Prostate gland (tissue), 2 donors: ENCODE measurements at places on chromosomes 1 and 21.
A peak's percentile ranks its signal among the peaks of the same experiment; 100 is the strongest.

GRCh38 chr1:16026723-16027484, 5.1 kb downstream of the CLCNKA start:
- DNase-seq, result no peak

DNA sequence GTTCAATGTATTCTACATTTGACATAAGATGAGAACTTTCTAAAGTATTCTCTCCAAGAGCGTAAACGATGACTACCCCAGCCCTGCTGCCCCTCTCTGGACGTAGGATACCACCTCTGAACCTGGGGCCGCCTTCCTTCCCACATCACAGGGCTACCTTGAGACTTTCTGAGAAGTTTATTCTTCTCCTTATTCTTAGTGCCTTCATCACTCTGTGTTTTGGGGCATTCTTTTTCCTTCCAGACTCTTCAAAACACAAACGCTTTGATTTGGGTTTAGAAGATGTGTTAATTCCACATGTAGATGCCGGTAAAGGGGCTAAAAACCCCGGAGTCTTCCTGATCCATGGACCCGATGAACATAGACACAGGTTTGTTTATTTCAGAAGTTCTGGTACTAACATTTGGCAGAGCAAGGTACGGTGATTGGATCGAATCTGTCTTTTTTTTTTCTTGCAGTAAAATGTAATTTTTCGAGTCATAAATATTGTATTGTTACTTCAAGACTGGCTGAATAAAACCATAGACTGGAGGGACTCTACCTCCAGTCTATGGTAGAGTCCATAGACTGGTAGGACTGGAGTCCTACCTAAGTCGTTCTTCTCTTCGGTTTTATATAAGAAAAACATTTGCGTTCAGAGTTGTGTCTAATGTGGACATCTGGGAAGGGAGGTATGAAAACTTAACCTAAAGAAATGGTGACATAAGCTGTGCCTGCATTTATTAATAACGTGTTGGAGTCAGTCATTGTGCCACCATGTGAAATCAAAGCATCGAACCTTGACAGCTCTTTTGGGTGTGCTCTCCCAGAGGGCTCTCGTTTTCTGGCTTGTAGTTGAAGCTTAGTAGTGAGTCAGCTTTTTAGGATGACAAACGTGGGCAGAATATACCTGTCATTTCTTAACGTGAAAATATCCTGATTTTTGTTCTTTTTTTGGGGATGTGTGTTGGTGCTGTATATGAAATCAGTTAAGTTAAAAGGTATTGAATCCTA, 1.2 kb downstream of the MAN1A2 start:
- no peak for DNase-seq

GRCh38 chr1:109208394-109208793, 5.3 kb upstream of the SARS1 start:
- no peak for DNase-seq

- no peak for DNase-seq
Observed at GRCh38 chr1:26119892-26120608, 8.4 kb downstream of the PDIK1L start.

DNA sequence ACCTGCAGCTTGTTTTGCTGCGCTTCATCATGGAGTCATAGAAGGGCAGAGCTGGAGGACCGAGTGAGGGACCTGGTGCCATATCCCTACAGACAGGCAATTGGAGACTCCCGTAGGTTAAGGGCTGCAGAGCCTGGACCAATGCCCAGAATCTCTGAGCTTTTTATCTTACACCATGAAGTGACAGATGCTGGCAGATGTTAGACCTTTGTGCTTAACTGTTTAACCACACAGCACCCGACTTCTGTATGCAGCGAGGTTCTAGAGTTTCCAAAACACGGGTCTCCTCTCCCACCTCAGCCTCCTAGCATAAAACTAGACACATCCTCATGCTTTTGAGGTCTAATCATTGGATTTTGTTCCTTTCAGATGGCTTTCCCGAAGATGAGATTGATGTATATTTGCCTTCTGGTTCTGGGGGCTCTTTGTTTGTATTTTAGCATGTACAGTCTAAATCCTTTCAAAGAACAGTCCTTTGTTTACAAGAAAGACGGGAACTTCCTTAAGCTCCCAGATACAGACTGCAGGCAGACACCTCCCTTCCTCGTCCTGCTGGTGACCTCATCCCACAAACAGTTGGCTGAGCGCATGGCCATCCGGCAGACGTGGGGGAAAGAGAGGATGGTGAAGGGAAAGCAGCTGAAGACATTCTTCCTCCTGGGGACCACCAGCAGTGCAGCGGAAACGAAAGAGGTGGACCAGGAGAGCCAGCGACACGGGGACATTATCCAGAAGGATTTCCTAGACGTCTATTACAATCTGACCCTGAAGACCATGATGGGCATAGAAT, 47.6 kb downstream of the B3GALT5 start:
- DNase-seq, result peak; percentile 16

- DNase-seq, result no peak
Observed at GRCh38 chr21:15749082-15749860, 19.5 kb downstream of the USP25 start.

GRCh38 chr1:160975026-160975425, 20.4 kb upstream of the ITLN2 start:
- DNase-seq, result no peak

- no peak for DNase-seq
Observed at GRCh38 chr1:165954940-165955339, 127.5 kb downstream of the UCK2 start.

GRCh38 chr1:64891448-64891825, 74.9 kb downstream of the JAK1 start:
- no peak for DNase-seq
